Fibroblast of the conjunctiva (primary cell): ENCODE measurements at places on chromosomes 11 and 22.

- DNase-seq = no peak
These were observed 231.9 kb upstream of the E2F8 start for GRCh38 chr11:19472679-19473078.

GRCh38 chr11:120271672-120272071, 31.7 kb downstream of the POU2F3 start:
- DNase-seq = no peak

- DNase-seq = no peak
These were observed 31.3 kb downstream of the SIK3 start for GRCh38 chr11:117066959-117067358.

DNA sequence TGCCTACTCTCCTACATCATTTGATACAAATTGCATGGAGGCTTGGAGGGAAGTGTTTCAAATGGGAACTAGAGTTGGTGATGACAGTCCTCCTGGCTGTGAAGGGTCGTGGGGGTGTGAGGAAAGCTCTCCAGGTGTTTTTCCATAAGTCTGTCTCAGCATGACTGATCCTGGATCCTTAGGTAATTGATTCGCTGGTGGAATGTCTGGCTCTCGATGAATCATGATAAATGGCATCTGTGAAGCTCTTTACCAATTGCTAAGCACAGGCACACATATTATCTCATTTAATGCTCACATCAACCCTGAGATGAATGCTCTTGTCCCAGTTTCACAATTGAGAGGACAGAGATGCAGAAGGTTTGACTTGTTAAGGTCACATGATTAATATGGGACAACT, 107.5 kb downstream of the PKNOX2 start:
- no peak for DNase-seq
